ENCODE measurements at places on chromosomes 11 and 22.

DNA sequence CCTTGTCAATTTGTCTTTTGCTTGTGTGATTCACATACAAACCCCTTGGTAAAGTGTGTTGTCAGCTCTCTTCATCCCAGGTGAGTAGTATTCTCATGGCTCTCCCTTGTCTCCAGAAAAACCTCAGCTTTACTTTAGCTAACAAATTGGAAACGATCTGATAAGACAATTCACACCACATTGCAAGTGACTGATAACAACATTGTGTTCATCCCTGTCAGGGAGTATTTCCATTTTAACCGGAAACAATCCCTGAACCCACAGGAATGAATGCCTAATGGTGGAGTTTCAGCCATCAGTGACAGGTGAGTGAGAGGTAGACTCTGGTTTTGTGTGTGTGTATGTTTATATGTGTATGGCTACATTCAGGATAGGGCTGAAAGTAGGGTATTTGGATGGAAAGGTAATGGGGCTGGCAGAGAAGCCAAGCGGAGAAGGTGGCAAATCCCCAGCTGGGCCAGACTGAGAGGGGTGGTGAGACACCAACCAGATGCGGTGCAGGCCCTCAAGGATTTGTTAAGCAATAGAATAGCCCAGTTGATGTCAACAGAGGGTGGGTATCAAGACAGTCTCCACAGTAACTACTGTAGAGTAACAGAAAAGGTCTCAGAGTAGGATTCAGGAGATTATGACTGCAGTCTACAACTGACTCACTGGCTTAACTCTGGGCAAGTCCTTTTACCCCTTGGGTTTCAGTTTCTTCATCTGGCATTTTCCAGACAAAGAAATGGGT is 7.6 kb downstream of the LRRC51 start:
- DNase-seq: no peak

GRCh38 chr11:117976445-117976844 is 9.7 kb upstream of the IL10RA start:
- DNase-seq: no peak

DNA sequence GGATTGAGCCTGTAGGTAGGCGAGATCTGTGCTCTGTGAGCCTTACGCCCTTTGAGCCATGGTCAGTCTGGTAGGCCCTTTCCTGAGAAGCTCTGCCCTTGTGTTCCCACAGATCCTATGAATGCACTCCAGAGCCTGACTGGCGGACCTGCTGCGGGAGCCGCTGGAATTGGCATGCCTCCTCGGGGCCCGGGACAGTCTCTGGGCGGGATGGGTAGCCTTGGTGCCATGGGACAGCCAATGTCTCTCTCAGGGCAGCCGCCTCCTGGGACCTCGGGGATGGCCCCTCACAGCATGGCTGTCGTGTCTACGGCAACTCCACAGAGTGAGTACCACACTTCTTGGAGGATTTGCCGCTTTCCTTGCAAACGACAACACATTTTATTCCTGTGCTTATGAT is 47.4 kb downstream of the MED15 start:
- DNase-seq: no peak

DNA sequence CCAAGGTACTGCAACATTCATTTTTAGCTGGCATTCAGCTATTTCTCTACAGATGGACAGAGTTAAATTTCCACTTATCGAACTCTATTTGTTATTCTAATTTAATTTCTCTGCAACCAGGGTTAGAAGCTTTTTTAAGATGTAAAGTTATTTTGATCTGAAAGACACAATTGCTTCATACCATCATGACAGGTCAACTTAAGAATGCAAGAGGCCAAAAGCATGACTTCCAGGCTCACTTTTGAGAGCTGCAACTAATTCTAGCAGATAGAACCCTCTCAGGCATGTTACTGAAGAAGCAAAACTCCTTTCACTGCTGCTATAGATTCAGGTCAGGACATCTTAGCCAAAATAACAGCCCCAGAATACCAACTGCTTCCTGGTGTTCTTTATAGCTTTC is 86.5 kb upstream of the GALNT18 start:
- no peak for DNase-seq

- no peak for DNase-seq
Observed at GRCh38 chr11:61075891-61076290, 26.4 kb upstream of the CD5 start.

DNA sequence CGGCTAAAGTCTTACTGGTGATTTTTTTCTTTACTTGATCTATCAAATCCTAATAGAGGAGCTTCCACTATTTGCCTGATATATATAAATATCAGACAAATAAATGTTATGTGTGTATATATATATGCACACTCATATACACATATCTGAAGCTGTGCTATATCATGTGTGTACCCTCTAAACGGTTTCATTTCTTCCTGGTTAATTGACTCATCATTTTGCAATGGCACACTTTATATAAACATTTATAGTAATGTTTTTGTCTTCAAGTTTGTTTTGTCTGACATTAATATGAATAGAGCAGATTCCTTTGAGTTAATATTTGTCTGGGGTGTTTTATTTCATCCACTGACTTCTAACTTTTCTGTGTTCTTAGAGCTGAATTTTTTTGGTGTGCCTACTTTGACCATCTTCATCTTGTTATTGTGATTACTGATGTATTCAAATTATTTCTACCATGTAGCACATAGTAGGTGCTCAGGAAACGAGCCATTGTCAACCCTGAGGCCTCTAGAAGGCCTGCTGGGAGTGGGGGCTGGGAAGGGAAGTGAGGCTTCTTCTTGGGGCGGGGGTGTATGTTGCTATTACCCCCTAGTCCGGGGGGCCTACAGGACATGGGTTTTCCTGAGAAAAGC is 82.6 kb downstream of the LRRC32 start:
- no peak for DNase-seq

Data from GM13977 (cell line).